ENCODE measurements at places on chromosomes 7 and 10.

DNA sequence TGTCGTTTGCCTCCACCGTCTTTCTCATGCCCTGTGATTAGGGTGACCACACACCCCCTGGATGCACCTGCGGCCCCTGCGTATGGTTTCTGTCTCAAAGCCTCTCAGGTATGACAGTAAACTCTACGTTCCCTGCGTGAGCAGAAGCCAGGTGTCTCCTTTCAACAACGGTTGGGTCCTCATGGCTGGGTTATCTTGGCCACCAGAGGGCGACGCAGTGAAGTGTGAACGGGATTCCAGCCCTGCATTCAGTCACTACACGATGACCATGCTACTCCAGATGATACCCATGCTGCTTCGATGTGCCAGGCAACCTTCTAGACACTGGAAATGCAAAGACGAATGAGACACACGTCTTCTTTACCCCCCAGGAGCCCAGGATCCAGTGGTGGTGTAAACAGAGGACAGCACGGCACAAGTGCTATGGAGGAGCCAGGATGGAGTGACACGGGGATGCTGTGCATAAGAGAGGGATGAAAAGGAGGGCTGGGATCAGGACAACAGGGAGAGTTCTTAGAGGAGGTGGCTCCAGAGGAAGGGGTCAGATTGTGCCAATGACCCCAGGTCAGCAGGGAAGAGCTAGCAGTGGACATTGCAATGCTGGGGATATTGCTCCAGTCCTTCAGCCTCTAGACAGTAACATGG is 228.1 kb upstream of the PFKP start:
- DNase-seq = peak; percentile 9

DNA sequence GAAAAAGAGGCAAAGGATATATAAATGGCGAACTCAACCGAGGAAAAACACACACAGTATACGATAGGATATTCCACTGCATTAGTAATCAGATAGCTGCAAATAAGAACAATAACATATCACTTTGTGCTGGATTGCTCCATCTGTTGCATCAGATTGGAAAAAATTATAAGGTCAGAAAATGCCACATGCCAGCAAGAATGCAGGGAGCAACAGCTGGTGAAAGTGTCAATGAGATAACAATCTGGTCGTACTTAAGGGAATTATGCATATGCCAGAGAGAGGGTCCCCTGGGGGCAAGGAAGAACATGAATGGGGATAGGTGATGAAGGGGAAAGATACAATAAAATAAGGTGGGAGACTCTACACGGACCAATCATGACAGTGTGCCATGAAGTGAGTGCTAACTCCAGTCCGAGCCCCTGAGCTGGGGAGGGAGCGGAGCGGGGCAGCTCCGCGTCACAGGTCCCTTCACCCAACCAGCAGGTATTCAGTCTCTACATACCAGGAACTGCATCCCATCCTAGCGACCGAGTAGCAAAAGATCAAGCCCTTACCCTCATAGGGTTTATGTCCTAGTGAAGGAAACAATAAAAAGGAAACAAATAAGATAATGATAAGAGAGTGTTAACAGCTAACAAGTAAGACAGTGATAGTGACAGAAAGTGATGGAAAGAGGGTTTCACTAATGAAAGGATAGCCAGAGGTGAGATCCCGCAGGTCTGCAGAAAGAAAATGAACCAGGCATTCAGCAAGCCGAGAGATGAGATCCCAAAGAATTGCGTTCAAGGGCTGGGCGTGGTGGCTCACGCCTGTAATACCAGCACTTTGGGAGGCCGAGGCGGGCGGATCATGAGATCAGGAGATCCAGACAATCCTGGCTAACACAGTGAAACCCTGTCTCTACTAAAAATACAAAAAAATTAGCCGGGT is 9.4 kb downstream of the MPP7 start:
- DNase-seq = no peak

DNA sequence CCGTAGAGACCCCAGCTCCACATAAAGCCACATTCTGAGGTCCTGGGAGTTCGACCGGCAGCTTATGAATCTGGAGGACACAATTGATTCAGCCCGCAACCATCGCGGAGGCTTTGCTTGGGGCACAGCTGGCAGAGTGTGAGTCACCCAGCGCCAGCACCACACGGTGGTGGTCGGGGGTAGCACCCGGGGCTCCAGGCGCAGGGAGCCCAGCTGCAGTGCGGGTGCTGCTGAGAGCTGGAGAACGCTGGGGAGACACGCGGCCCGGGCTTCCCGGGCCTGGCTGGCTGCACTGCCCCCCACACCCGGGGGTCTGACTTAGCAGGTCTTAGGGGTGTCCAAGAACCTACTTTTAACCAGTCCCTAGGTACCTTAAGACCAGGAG is 87.9 kb downstream of the PAXIP1 start:
- DNase-seq = no peak

GRCh38 chr7:128986609-128987008 is 48.9 kb downstream of the IRF5 start:
- DNase-seq = no peak

DNA sequence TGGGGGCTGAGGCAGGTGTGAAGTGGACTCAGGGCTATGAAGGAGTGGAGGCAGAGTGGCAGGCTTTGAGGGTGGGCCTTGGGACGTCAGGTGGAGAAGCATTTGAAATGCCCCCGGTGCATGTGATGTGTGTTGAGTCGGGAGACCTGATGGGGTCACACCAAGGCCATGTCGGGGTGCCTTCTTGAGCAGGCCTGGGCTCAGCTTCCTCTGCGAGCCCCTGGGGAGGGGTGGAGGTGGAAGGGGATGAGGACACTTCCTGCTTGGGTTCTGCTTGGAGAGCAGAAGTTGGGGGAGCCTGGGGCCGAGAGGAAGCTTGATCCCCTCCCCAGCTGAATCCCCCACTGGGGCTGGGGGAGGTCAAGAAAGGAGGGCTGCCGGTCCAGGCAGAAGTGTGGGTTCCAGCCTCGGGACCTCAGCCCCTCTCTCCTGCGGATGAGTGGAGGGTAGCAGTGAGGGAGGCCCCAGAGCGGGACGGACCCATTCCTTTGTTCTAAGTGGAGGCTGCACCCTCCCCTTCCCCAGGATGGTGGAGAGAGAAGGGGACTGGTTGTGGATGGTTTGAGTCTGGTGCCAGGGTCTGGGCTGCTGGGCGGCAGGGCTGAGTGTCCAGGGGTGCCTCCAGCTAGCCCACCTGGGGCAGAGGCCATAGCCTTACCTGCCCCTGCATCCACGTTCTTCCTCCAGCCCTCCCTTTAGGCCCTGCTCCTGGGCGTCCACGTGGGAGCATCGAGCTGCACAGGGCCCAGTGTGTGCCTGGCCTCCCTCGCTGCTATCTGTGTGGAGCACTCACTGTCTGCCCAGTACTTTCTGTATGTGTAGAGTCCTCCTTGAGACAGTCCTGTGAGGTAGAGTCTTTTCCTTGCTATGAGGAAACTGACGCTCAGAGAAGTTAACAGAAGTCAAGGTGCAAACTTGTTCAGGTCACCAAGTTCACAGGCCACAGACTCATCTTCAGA is 36.7 kb downstream of the PRF1 start:
- no peak for DNase-seq

GRCh38 chr10:71731791-71732190 is 12.2 kb upstream of the C10orf105 start:
- DNase-seq = no peak

DNA sequence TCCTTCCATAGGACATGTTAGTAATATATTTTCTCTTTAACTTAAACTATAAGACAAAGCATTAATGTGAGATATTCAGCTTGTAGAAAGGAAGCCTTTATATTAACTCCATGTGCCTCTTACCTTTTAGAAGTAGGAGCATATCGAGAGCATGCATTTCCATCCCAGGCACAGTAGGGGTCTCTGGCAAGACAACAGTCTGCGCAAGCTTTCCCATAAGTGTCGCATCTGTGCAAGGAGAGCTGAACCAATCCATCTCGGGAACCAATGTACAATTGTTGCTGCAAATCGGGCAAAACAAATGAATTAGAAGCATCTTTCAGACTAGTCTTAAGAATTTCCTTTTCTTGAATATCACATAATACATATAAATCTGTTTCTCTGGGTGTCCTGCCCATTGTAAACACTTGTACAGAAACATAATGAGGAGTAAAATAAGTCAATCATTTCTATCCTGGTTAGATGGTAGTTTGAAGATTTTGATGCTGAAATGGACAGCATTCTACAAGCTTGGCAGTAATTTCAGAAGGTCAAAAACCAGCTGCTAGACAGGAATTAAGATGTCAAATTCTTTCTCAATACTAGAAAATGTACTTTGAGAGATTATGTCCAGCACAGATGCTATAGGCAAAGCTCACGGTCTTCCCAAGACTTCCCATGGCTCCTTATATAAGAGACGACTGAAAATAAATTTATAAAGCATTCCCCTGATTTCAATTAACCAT is 171.8 kb downstream of the SEMA3D start:
- DNase-seq = no peak

DNA sequence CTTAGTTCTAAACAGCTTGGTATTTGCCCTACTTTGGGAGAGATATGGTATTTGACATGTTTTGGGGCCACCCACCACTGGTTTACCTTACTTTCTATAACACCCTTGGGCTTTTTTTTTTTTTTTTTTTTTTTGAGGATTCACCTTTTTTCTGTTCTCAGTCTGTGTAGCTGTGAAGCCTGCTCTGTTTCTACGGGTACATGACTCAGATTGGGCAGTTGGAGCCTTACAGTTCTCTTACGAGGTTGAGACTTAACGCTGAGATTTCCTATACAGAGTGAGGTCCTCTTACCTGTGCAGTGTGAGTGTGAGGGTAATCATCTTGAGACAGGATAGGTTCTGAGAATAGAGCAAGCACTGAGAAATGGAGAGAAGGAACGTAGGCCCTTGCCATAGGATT is 77.5 kb downstream of the CDK13 start:
- DNase-seq = no peak

GRCh38 chr7:93062599-93062998 is 55.2 kb downstream of the SAMD9 start:
- DNase-seq = no peak

- DNase-seq = no peak
Observed at GRCh38 chr10:4215963-4216575, 431.1 kb upstream of the KLF6 start.

DNA sequence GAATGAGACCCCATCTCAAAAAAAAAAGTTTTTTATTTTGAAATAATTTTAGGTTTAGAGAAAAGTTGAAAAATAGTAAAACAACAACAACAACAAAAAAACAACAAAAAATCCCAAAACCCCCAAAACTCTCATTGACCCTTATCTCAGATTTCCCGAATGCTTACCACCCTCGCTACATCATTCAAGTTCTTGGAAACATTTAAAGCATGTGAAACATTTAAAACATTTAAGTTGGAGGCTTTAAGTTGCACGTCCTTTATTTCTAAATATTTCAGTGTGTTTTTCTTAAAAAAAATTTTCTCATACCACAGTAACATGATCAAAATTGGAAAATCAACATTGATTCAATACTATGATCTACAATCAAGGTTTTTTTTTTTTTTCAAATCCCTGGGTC is 382 bp upstream of the ARMS2 start:
- DNase-seq = no peak

DNA sequence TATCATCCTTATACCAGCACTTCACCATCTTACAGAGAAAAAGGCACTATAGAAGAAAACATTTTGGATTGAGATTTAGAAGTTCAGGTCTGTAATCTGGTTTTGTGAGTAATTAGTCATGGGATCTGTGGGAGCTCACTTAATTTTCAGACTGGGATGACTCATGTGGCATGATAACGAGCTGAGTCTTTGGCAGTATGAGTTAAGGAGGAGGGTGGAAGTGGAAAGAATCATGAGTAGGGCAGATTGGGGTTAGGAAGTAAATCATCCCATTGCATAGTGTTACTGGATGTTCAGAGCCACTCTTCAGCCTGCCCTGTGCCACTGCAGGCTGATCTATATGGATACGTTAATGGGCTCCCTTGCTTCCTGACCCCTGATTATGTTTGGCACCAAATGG is 64.9 kb downstream of the ZNF92 start:
- peak; percentile 95 for DNase-seq

- peak; percentile 14 for DNase-seq
Observed at GRCh38 chr7:96359876-96360275, 38.0 kb upstream of the SLC25A13 start.

- no peak for DNase-seq
Observed at GRCh38 chr10:25084447-25084846, 68.0 kb downstream of the THNSL1 start.

GRCh38 chr7:1748839-1749173 is 78.7 kb downstream of the ELFN1 start:
- DNase-seq = no peak

GRCh38 chr10:97319671-97320479 is 804 bp downstream of the FRAT1 start:
- no peak for DNase-seq

DNA sequence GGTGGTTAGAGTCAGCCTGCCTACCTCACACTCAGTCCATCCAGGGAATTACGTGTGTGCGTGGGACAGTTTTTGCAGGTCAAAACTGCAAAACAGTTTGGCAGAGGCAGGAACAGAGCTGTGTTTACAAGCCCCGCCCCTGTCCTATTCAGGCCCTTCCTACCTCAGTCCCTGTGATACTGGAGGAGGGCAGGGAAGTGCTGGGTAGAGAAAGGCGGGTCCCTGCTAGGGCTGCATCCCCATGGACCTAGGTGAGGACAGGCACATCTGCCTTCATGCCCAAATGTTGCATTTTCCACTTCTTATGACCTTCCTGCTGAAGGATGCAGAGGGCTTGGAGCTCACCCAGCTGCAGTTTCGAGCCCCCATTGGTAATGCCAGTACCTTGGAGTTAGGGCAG is 25.1 kb downstream of the SBDS start:
- DNase-seq = no peak

DNA sequence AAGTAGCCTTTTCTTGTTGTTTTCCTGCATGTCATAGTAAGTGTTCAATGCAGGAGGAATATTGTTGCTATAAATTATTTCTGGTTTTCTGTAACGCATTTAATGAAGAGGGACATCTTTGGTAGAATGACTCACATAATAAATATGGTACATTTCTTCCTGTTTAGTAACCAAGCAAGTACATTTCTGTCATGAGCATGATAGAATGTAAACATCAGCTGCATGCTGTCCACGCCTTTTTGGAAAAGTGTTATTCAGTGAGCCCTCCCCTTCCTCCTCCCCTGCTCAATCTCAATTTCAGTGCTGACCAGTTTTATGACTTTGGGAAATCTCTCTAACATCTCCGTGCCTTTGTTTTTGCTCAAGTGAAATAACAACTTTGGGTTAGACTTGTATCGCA is 664.0 kb downstream of the XPNPEP1 start:
- peak; percentile 17 for DNase-seq

GRCh38 chr7:116785843-116786242 is 76.5 kb upstream of the CAPZA2 start:
- DNase-seq = no peak

- no peak for DNase-seq
Observed at GRCh38 chr7:27840313-27840712, 100.4 kb downstream of the TAX1BP1 start.

DNA sequence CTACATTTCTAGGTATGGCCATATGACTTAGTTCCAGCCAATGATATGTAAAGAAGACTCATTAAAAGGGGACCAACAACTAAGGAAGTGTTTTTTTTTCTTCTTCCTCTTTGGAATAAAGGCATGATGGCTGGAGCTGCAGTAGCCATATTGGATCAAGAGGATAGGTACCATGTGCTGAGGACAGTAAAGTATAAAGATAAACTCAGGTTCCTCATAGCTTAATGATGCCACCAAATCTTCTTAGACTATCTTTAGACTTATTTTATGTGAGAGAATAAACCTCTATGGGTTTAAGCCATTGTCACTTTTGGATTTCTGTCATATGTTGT is 85.3 kb downstream of the ANLN start:
- DNase-seq = no peak
